T-helper 1 cell (primary cell): ENCODE measurements at places on chromosomes 5 and 9.

- DNase-seq, result no peak
These were observed 265.2 kb upstream of the RASA1 start for GRCh38 chr5:87002485-87002884.

DNA sequence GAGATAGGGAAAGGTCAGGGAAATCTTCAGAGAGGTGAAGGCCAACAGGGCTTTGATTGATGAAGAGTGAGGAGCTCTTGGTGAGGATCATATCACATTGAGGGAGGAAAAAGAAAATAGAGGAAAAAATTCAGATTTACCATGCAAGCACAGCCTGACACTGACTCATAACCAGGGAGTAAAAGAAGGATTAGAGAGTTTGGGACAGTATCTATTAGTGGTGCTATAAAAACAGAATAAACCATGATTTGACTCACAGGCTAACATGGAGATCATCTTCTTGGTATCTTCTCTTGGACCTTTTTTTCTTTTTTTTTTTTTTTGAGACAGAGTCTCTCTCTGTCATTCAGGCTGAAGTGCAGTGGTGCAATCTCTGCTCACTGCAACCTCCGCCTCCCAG, 44.4 kb downstream of the MUSK start:
- DNase-seq, result no peak

GRCh38 chr9:13083366-13083765, 196.1 kb downstream of the MPDZ start:
- no peak for DNase-seq

DNA sequence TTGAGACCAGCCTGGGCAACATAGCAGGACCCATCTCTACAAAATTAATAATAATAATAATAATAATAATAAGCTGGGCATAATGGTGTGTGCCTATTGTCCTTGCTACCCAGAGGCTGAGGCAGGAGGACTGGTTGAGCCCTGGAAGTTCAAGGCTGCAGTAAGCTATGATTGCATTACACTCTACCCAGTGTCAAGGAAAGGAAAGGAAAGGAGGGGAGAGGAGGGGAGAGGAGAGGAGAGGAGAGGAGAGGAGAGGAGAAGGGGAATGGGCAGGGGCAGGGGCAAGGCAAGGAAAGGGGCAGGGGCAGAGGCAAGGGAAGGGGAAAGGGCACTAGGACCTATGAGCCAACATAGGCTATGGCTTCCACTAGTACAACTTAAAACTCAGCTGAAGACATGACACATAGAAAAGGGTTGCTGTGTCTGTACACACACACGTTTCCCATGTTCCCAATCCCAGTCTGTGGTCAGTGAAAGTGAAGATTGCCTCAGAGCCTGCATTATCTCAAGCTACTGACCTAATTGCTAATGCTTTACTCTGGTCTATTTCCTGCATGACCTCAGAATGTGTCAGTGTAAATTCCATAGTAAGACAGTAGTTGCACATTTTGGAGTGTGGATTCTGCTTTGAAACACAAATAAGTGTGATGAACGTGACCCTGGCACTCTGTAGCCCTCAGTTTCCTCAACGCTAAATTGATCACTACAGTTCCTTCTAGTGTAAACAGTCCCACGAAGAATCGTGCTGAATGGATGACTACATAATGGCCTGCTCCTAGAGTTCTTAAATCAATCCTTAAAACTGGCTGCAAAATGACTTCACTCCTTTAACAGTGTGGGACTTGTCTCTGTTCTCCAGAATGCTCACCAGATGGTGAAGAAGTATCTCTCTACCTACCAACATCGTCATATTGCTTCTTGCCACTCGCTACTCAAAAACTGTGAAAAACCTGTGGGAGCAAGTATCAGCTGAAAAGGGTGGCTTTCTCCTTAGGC, 497.0 kb downstream of the RAB3C start:
- DNase-seq, result no peak

GRCh38 chr9:101162231-101162630, 133.7 kb downstream of the PLPPR1 start:
- no peak for DNase-seq

- DNase-seq, result no peak
These were observed 59.5 kb upstream of the EQTN start for GRCh38 chr9:27356446-27356845.

- no peak for DNase-seq
These were observed 93.7 kb upstream of the DAB2 start for GRCh38 chr5:39518516-39518915.

DNA sequence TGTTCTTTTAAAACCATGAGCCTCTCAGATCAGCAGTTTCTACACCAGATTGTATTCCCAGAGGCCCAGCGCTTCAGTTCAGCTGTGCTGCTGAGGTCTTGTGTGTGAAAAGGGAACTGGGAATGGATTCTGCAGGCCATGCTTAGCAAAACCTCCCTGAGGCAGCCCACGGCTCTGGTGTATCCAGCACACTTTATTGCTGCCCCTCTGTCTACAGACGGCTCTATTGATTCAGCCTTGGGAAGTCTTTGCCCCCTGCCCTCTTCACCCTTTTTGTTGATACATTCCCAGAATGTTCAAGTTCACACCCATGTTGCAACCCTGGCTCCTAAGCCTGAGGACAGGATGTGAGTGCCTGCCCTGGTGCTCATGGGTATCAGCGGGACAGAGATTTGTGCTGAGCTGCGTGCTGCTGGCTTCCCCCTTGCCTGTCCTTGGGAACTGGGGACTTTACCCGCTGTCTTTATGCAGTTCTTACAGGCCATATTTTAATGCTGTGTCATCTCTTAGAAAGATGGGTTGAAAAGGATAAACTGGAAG, 37.3 kb downstream of the ARHGAP26 start:
- no peak for DNase-seq

DNA sequence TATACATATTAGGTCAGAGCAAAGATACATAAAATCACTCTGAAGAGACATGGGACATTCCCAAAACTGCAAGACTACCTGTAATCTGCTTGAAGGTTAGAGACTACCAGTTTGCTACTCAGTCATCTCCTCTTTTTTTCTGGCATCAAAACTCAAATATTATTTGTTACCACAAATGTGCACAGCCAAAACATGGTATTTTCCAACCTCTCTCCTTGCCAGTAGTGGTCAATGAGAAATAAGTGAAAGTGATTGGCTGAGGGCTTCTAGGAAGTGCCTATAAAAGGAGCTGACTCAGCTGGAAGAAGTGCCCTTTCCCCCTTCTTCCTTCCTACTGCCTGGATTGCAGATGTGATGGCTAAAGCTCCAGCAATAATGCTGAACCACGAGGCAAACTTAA, 13.8 kb downstream of the GZMK start:
- no peak for DNase-seq

GRCh38 chr5:76529464-76530344, 93.5 kb downstream of the F2RL2 start:
- DNase-seq, result no peak

DNA sequence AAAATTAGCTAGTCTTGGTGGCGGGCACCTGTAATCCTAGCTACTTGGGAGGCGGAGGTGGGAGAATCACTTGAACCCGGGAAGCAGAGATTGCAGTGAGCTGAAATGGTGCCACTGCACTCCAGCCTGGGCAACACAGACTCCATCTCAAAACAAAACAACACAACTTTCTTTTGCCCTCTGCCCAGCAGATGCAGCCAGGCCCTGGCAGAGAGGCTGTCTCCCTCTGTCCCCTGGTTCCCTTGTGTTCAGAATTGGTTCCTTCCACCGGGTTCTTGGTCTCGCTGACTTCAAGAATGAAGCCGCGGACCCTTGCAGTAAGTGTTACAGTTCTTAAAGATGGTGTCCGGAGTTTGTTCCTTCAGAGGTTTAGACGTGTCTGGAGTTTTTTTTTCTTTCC, 30.2 kb upstream of the CEP72 start:
- no peak for DNase-seq

- no peak for DNase-seq
These were observed 232.0 kb downstream of the IRX1 start for GRCh38 chr5:3827624-3828023.

- no peak for DNase-seq
These were observed 1365.3 kb upstream of the WWC1 start for GRCh38 chr5:166926138-166926537.

DNA sequence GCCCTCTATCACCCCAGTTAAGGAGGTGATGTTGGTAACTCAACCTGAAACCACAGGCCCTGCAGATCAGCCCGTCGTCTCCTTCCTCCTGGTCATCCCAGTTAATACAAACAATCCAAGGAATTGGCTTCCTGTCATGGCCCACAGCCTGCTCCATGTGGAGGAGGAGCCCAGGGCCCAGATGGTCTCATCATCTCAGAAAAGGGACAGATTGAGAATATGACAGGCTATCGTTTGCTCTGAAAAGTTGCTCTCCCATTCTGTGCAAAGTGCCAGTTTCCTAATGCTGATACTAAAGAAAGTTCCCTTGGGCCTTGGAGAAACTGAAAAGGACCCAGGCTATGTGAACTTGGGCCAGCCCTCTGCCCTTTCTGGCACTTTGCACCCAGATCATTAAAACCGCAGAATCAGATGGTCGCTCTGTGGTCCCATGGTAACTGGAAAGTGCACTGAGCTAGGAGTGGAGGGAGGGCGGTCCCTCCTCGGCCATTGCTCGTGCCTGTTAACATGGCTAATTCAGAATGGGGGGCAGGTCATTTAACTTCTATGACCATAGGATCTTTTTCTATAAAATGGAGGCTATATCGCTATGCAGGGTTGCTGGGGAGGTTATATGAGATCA, 675 bp upstream of the SPAAR start:
- no peak for DNase-seq

- no peak for DNase-seq
These were observed 140.5 kb upstream of the PITX1 start for GRCh38 chr5:135174315-135175096.
